ENCODE measurements at places on chromosomes 3 and 15.
A peak's percentile ranks its signal among the peaks of the same experiment; 100 is the strongest.

- no peak for DNase-seq
Observed at GRCh38 chr3:187521546-187521945, 148.6 kb downstream of the SST start.

DNA sequence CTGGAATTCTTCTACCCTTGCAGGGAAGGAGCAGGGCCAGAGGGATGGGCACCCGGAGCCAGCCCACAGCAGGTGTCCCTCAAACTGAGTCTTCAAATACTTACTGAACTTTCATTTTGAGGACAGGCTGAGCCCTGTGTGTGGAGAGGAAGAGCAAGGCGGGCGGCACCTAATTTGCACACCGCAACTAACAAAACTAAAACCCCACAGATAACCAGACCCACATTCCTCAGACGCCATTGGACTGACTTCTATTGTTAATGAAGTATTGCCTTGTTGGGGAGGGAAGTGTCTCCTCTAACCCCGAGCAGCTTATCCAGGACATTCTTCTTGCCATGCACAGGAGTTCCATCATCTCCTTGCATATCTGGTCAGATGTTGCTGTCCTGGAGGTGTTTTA, 105.2 kb upstream of the NR2E3 start:
- DNase-seq: no peak

- DNase-seq: no peak
Observed at GRCh38 chr15:34154725-34155204, 52.9 kb downstream of the PGBD4 start.

DNA sequence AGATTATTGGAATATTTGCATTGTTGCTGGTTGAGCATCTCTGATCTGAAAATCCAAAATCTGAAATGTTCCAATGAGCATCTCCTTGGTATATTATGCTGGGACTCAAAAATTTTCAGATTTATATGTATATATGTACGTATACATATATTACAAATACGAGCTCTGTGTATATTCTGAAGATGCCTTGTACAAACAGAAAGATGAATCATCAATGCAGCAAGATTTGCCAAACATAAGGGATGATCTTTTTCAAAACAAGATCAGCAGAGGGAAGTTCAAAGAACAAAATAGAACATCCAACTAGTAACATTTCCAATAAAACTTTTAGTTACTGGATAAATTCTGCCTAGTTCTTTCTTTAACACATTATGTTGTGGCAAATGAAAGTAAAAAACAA, 42.5 kb downstream of the HERC1 start:
- DNase-seq: peak; percentile 3

DNA sequence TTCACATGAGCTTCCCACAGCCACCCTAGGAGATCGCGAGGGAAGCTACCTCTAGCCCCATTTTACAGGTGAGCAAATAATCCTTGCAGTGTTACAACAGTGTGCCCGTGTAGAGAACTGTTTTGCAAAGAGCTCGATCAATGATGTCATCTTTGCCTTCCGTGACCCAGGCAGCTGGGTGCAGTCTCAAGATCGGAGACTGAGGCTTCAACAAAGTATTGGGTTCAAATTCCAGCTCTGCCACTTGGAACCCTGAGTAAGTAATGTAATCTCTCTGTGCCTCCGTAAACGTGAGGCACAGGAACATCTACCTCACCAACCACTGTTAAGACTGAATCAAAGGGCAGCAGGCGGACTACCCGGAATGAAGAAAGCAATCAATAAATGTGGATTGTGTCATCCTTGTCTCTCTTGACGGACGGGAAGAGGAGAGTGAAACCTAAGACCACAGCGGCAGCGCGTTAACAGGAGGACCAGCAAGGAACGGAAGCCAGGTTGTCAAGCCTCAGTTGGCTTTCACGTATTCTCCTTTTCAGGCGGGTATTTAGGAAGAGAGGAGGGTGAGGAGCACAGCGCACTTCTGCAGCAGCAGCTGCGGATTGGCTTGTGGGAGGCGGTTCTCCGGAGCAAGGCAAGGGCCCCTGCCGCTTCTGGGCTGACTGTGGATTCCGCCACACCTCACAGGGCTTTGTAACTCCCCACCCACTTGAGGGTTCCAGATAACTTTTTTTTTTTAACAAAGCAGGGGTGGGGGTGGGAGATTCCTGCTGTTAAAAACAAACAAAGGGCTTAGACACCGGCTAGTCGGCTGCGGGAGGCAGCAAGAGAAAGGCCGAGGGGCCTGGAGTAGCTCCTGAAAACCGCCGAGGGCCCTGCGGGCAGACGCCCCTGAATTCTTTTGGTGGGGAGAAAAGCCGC, 1.5 kb upstream of the SMAD3 start:
- DNase-seq: no peak

DNA sequence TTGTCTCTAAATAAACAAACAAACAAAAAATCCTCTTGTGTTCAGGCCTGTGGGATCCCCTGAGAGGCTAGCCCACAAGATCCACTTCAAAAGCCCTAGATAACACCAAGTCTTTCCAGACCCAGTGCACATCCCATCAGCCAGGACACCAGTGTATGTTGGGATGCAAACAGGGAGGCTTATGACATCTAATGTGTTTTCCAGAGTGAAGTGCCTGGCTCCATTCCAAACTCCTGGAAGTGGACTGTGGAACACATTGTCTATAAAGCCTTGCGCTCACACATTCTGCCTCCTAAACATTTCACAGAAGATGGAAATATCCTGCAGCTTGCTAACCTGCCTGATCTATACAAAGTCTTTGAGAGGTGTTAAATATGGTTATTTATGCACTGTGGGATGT, 57.0 kb downstream of the MLH1 start:
- DNase-seq: no peak

DNA sequence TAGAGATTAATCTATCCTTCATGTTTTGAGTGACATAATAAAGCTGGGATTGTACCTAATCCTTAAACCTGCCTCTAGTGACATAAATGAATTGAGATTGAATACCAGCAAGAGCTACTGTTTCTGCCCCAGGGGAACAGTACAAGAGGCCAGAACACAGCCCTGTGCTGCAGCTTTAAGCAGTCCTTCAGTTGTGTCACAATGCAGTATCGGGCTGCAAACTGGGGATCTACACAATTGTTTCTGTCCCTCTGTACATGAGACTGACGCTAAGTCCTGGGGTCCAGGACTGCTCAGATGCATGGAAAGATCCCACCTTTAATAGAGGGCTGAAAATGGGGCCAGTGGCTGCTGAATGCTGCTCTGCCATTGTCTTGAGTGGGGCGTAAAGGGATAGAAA, 87.5 kb downstream of the MINAR1 start:
- no peak for DNase-seq

GRCh38 chr15:65952391-65953053, 83.2 kb downstream of the RAB11A start:
- DNase-seq: no peak

DNA sequence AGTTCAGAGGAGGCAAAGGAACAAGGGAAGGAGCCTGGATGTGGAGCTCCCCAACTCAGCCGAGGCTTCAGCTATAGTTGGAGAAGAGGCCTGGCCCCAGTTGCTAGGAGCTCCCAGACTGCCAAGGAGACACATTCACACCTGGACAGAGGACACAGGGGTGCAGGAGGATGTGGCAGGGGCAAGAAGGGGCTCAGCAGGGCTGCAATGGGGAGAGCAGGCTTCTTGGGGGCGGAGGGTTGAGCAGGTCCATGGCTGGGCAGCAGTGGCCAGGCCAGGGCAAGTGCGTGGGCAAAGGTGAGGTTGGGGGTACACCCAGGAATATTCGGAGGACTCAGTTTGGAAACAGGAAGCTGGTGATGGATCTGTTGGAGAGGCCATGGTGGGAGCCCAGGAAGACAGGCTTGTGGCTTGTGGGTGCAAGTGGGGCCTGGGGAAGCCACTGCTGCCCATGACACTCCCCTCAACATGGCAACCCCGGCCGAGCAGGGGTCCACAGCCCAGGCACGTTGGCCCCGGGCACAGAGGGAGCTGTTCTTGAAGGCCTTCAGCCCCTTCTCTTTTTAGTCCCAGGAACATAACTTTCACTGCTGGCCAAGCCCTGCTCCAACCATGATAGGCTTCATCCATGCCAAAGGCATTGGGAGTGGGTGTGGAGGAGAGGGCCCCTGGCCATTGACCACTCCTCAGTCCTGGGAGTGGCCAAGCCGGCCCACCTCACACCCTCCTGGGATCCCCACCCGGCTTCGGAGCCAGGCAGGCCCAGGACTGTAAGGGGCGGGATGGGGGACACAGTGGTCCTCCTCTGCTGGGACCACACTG, 33.3 kb downstream of the TSPAN3 start:
- DNase-seq: no peak

DNA sequence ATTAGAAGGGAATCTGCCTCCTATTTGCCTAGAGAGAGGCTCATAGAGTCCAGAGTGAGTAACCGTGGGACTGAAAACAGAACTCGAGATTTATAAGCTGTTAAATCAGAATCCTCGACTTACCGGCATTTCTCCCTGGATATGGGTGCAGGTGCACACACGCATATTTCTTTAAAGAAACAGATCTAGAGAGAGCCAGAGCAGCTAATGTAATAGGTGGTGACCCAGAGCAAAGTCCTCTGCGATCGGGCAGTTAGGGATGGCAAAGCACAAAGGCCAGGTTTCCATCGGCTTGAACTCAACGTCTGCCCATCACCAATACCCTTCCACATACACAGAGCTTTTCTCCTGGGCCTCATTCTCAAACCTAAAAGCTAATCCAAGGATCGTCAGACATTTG, 13.8 kb downstream of the RNF168 start:
- no peak for DNase-seq

- DNase-seq: no peak
Observed at GRCh38 chr15:38788918-38789317, 224.3 kb upstream of the RASGRP1 start.

- no peak for DNase-seq
Observed at GRCh38 chr3:50028346-50028745, 60.4 kb upstream of the RBM5 start.

DNA sequence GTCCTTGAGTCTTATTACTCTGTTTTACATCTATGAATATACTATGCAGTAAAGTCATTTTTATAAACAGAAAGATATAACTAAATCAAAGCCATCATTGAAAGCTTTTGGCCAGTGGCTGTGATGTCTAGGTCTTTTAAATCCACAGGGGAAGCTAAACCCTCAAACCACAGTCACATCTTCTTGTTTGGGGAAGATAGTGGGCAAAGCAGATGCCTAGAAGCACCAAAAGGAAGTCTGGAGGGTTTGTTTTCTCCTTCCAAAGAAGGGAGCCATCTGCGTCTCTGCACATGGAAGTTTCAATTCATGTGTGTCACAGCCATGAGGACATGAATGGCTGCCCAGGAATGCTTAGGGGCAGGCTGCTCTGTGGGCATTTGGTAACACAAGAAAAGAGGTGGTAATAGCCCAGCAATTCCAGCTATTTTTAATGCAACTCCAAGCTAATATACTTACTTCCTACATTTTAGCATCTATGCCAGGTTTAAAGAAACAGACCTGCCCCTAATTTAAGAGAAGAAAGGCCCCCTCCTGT, 322.2 kb downstream of the SLC9A9 start:
- DNase-seq: no peak

- DNase-seq: no peak
Observed at GRCh38 chr15:80264031-80264430, 12.0 kb upstream of the CTXND1 start.

DNA sequence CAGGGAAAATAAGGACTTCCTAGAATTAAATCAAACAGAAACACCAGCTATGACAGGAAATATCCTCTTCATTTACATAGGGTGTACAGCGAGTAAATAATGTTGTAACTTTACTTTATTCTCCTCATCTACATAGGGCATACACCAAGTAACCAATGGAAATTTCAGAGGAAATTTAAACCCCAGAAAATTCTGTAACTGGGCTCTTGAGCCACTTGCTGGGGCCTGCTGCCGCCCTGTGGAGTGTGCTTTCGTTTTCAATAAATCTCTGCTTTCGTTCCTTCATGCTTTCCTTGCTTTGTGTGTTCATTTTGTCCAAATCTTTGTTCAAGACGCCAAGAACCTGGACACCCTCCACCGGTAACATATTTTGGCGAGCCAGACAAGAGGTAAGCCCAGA, 990.4 kb upstream of the CADM2 start:
- no peak for DNase-seq

DNA sequence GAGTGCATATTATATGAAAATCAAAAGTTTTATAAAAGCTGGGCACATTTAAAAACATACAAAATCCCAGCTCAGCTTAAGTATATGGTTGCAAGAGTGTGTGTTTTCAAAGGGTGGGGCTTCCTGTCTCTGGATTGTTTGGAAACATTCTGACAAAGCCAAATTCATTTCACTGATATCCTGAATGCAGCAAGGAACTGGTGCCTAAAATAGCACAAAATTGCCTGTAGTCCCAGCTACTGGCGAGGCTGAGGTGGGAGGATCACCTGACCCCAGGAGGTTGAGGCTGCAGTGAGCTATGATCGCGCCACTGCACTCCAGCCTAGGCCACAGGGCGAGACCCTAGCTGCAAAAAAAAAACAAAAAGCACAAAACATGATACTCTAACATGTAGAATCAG, 13.0 kb upstream of the TJP1 start:
- DNase-seq: no peak

DNA sequence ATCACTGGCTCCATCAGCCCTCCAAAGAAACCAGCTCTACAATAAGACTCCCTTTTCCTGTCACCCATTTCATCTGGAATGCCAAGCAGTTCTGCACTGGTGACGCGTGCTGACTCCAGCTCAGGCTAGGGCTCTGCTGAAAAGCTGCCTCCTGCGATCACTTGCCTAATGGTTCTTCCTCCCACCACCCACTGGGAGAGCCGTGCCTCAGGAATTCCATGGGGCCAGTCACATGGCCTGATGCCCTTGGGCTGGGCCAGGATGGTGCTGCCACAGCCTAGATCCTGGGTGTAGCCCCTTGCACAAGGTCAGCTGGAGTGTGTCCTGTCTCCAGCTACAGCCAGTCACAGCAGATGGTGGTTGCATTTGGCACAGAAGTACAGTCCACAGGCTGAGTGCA, 98.9 kb downstream of the DNAJB8 start:
- no peak for DNase-seq

DNA sequence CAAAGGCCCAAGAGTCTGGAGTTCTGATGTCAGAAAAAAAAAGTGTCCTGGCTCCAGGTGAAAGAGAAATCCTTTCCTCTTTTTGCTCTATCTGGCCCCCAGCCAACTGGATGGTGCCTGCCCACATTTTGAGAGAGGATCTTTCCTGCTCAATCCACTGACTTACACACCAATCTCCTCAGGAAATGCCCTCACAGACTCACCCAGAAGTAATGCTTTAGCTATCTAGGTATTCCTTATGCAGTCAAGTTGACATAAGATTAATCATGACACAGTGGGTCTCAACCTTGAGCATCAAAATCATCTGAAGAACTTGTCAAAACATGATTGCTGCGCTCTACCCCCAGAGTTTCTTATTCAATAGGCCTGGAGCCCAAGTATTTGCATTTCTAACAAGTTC, 31.2 kb downstream of the STRIT1 start:
- no peak for DNase-seq

- DNase-seq: no peak
Observed at GRCh38 chr15:33032053-33032452, 162.5 kb downstream of the FMN1 start.

DNA sequence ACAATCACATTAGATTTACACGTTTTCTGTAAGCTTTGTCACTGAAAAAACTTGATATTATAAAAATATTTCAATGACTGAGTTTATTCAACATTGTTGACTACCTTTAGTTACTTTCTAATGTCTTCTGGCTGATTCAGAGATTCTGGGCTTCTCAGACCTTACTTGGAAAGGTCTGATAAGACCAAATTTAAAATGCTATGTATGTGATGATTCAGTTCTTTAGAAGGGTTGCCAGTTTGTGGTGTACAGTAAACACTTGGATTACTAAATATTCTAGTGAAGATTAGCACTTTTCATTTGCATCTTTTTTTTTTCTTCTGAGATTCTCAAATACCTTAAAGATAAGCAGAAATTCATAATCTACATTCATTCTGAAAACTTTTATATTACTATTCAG, 49.8 kb downstream of the SGO1 start:
- no peak for DNase-seq

- no peak for DNase-seq
Observed at GRCh38 chr15:53831907-53832770, 72.7 kb upstream of the WDR72 start.
